Stimulated activated CD4-positive, alpha-beta T cell treated with anti-CD3 and anti-CD28 coated beads, TNF-alpha, amount 100 ng/mL, for 24 hours (primary cell): ENCODE measurements at places on chromosomes 7 and 10.

DNA sequence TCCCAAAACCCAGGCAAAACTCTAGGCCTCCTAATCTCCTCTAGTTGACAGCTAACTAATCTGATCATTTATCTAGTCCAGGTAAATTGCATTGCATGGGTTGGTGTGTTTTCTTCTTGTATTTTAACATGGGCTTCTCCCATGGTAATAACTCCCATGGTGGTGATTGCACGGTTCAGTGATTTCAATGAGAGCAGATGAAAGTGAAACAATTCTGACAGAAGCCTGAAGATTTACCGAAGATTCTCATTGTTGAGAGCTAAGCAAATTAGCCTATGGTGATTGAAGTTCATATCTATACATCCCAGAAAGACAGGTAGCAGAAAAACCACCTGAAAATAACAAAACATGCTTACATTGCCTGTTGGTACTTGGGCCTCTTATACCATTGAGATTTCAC is 26.6 kb upstream of the LIPN start:
- DNase-seq: no peak

DNA sequence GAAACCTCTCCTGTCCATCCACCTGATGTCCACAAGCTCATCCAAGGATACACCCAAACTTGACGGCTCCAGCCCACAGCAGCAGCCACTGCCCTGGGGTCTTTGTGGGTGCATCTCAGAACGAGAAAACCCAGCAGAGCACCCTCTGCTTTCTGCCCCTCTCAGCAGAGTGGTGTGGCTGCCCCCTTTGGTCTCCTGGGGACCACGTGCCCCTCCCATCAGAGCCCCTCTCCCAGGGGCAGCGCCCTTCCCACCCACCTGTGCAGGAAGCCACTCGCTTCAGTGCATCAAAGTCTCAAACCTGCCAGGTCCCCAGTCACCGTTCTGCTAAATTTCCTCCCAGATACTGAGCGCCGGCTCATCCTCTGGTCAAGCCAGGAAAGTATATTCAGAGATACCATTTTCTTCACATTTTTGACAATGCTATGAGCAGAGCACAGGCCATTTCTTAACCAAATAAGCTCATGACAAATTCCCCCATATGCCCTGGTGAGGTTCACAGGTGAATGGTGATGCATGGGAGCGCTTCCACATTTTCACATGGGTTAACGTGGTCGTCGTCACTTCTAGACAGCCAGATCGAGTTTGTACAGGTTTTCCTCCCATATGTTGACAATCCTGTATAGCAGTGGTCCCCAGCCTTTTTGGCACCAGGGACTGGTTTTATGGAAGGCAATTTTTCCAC is 32.4 kb downstream of the CAMK2B start:
- no peak for DNase-seq

GRCh38 chr10:85524001-85524666 is 842.5 kb downstream of the GRID1 start:
- no peak for DNase-seq

DNA sequence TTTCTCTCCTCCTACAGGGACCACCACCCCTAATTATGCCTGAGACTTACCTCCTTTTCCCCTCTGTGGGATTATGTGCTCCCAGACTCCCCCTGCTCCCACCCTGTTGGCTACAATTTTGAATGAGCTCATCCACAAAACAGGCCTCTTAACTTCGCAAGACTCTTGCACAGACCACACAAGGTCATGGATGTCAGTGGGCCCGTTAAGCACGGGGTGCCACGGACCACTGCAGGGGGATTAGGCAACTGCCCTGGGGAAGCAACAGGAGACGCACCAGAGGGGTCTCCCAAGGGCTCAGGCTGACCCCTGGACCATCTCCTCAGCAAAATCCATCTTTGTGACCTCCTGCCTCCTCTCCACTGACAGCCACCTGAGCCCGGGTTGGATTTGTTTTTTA is 42.1 kb upstream of the COL13A1 start:
- no peak for DNase-seq

DNA sequence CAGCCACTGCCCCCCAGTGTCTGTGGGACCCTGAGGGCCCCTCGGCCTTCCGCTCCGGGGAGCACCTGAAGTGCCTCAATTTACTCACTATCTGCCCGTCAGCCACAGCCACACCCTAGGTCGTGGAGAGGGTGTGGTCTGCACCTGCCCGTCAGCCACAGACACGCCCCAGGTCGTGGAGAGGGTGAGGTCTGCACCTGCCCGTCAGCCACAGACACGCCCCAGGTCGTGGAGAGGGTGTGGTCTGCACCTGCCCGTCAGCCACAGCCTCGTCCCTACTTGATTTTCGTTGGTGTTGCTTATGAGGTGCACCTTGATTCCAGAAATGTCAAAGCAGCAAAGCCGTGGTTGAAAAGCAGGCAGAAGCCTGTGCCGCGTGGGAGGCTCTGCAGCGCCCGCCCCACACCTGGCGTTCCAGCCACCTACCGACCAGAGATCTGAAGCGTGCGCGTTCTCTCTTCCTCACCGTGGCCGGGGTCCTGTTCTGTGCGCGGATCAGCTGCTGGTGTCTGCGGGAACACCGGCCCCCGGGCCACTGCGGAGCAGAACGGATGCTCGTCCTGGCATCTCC is 101.6 kb downstream of the DYNC2I1 start:
- no peak for DNase-seq

- no peak for DNase-seq
These were observed 13.2 kb downstream of the RASGEF1A start for GRCh38 chr10:43253461-43254198.

DNA sequence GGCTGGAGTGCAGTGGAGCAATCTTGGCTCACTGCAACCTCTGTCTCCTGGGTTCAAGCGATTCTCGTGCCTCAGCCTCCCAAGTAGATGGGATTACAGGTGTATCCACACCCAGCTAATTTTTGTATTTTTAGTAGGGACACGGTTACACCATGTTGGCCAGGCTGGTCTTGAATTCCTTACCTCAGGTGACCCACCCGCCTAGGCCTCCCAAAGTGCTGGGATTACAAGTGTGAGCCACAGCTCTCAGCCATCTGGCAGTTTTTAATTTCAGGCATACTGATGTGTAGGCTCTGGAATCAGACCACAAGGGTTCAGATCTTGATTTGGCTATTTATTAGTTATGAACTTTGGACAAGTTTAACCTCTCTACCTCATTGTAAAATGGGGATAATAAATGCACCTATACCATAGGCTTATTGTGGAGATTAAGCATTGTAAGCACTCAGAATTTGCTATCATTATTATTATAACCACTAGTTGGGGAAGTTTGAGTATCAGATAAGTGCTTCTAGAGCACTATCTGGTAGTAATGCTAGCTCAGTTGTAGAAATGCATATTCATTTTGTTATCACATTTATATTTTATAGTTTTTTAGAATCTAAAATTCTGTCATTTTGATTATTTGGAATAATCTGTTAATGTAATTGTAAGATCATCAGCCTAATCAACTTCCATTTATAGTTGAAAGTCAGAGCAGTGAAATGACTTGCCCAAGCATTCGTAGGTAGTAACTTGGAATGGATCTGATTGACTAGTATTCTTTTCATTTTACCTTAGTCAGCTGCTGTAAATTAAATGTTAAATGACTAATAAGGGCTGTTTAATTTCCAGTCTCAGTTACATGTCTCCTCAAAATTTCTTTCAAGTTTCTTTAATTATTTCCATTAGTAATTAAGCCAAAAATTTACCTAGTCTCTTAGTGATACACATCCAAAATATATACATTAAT is 22.5 kb downstream of the KMT2E start:
- no peak for DNase-seq

GRCh38 chr7:31883761-31884164 is 186.4 kb downstream of the PDE1C start:
- DNase-seq: no peak

GRCh38 chr7:115208710-115209560 is 287.0 kb downstream of the MDFIC start:
- no peak for DNase-seq

GRCh38 chr10:71316786-71317160 is 2.3 kb upstream of the SLC29A3 start:
- DNase-seq: no peak

DNA sequence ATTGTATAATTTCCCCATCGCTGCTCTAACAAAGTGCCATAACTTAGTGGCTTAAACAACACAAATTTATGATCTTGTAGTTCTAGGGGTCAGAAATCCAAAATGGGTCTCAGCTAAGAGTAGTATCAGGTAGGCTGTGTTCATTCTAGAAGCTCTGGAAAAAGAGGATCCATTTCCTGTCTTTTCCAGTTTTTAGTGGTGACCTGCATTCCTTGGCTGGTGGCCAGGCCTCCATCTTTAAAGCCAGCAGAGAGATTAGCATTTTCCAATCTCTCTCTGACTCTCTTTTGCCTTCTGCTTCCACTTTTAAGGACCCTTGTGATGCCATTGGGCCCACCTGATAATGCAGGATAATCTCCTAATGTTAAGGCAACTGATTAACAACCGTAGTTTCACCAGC is 41.0 kb upstream of the C10orf120 start:
- no peak for DNase-seq

DNA sequence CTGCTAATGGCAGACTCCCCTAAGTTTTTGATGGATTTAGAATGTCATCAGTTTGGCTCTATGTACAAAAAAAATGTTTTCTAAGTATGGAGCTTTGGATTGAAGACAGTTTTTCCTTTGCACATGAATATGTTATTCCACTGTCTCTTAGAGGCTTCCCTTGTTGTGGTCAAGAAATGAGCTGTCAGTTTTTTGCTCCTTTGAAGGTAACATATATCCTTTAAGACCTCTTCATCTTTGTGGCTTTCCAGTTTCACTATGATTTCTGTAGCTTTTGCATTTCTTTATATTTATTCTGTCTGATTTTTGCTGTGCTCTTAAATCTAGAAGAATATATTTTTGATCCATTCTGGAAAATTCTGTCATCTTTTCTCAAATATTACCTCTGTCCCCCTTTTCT is 15.8 kb upstream of the ODAD2 start:
- no peak for DNase-seq

DNA sequence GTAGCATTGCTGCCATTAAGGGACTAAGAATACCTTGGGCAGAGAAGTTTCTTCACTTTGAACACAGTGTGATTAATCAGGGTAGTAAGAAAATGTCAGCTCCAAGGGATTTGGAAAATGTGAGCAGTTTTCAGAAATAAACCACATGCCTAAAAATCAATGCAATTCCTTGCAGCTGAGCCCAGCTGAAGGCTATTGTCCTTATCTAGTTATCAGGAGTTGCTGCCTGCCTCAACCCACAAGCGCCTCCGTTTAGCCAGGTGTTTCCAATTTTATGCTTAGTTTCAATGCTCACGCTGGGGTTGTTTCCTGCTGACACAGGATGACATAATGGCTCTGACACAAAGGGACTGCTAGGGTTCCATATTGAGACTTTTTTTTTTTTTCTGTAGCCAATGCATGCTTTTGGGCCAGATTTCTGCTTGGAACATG is 132.3 kb upstream of the ANK3 start:
- DNase-seq: no peak

GRCh38 chr10:9853405-9854355 is 1164.0 kb upstream of the CELF2 start:
- DNase-seq: no peak

- DNase-seq: no peak
These were observed 23.5 kb downstream of the FBXW4 start for GRCh38 chr10:101671453-101671852.

DNA sequence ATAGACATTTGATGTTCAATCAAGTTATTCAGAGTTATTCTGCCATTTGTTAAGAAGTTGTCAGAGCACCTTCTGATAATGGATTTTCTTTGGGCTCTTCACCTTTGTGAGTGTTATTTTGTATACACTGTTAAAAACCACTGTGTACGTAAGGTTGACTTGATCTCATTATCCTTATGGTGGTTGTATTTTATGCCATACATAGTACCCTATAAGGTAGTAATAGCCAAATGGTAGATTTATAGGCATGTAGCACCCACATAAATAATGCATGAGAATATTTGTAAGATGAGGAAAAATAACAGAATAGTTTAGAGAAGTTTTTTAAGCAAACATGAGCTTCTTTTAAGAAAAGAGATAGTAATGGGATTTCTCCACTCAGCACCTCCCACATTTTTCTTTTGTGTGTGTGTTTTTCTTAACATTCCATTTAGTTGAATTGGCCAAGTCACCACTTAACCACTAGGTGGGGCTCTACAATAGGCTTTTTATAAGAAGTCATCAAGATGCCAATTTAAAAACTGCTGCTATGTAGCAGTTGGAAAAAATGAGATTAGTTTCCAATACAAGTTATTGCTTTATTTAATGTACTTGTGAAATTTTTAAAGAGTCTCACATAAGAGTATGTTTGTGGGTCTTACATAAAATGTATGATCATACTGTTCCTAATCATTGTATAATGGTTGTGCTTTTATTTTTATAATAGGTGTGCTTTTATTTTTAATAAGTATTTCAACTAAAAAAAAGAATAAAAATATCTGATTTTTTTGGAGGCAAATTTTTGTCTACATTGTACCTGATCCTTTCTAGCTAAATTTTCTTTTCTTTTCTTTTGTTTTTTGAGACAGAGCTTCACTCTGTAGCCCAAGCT is 41.1 kb upstream of the STMP1 start:
- DNase-seq: no peak

GRCh38 chr7:128236924-128237586 is 4.0 kb upstream of the LEP start:
- DNase-seq: no peak

- DNase-seq: no peak
These were observed 36.0 kb upstream of the SVIL start for GRCh38 chr10:29670761-29671160.

DNA sequence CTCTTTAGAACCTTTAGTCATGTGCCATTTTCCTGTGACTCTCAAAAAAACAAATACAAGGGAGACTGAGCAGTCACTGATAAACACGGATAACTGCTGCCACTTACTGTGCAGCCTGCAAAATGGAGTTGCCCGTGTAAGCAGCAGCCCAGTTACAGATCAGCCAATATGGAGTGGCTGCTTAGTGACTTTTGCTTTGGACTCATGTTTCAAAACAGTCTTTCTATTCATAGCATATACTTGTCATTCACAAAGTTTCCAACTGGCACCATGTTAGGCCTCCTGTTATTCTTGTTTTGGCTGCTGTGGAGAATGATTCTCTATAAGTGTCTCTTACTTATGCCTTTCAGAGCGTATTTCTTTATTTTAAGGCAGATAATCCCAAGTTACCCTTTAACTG is 3.0 kb downstream of the FAM204A start:
- DNase-seq: no peak

DNA sequence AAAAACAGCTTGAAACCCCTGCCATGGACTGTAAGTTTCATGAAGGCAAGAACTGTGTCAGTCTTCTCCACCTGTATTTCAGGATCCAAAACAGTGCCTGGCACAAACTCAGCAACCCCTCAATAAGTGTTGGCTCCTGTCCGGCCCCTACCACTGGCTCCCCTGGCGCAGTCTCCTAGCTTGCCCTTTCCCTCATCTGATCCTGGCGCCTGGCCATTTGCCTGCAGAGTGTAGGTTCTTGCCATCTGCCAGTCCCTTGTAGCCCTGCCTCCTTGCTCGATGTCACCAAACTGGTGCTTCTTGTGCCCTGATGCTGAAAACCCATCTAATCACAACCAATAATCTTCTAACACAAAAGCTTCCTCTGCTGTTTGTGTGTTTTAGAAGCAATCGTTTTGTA is 60.4 kb downstream of the LGI1 start:
- DNase-seq: no peak
